ENCODE measurements at places on chromosomes 3 and 15. TPM values are rescaled to one million over a fixed set of nuclear protein-coding genes. Genes with fewer than 3 reads are reported as not detected.

The CTDSPL gene
- 26.3 TPM for total RNA-seq

The ZNF860 gene
- total RNA-seq: 0.60 TPM

The FAM107A gene
- not detected for total RNA-seq

The CADPS gene
- 0.59 TPM for total RNA-seq
